NCI-H748 treated with DMSO at 0.1 percent for 48 hours (cell line): ENCODE measurements at places on chromosomes 12 and 14.

DNA sequence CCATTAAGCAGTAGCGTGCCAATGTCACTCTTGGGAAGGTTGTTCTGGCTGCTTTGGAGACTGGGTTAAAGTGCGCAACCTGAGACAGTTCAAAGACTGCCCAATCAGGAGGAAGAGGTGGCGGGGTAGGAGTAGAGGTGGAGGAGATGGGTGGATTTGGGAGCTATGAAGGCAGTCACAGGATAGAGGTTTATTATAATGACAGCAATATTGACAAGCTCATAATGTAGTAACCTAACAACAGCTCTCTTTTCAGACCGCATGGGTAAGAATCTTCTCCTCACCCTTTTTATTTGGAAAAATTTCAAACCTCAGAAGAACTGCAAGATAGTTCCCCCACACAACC lies 5.3 kb upstream of the PSMD9 start:
- DNase-seq, result no peak

DNA sequence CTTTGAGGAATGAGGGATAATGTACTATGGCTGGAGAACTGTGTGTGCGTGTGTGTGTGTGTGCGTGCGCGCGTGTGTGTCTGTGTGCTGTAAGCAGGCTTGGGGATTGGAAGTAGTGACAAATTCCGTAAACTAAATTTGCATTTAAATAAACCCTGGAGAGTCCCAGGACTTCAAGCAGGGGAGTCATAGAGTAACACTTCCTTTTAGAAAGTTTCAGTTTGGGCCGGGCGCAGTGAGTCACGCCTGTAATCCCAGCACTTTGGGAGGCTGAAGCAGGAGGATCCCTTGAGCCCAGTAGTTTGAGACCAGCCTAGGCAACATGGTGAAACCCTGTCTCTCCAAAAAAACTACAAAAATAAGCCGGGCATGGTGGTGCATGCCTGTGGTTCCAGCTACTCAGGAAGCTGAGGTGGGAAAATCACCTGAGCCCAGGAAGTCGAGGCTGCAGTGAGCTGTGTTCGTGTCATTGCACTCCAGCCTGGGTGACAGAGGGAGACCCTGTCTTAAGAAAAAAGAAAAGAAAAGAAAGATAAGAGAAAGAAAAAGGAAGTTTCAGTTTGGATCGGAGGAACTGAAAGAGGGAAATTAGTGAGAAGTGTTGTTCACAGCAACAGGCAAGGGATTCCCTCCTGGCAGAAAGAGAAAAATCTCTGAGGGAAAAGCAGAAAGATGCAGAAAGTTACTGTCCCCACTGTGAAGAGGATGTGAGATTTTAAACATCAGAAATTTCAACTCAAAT lies 222.7 kb upstream of the SOX5 start:
- DNase-seq, result no peak

DNA sequence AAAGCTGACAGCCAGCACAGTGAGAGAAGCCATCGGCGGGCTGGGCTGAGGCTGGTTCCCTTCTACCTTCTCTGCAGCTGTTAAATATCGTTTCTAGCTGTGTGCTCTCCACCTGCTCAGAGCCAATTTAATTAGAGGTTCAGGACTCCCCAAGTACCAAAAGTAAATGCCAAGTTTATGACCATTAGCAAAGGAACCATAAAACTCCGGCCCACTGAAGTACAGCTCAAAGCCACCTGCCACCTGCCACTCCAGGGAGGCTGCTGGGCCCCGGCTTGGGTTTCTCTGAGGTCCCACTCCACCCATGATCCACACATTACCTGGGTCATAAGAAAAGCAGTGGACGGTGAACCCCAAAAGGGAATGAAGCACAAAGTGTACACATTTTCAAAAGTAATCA lies 272.8 kb downstream of the KSR2 start:
- no peak for DNase-seq

DNA sequence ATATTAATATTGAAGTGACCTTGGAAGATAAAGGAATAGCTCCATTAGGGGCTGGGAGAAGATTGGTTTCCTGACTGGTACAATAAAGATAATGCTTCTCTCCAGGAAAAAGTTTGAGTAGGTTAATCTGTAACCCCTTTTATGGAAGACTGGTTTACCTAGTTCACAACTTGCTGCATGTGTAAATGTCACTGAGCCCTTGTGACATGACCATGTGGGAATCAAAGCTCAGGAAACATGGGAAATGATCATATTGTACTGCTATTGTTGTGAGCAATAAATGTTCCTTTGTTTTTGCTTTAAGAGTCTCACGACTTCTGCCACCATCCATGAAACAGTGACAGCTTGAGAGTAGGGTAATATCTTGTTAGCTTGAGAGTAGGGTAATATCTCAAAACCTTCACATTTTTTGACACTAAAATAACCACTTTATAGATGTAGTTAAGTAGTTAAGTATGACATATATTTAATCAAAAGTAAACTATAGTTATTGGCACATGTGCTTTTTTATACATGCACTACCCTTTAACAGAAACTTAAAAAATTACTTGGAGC lies 1338.6 kb downstream of the FSCB start:
- DNase-seq, result no peak

- no peak for DNase-seq
These were observed 76.3 kb downstream of the SCAF11 start for GRCh38 chr12:45914090-45914489.

- DNase-seq, result no peak
These were observed 106.5 kb downstream of the KCNH5 start for GRCh38 chr14:62938778-62939177.

- no peak for DNase-seq
These were observed 188.6 kb upstream of the SOX5 start for GRCh38 chr12:24138041-24138440.
